ENCODE measurements at places on chromosomes 12 and 14.

- no peak for DNase-seq
Observed at GRCh38 chr14:83757916-83758315, 1772.0 kb upstream of the FLRT2 start.

DNA sequence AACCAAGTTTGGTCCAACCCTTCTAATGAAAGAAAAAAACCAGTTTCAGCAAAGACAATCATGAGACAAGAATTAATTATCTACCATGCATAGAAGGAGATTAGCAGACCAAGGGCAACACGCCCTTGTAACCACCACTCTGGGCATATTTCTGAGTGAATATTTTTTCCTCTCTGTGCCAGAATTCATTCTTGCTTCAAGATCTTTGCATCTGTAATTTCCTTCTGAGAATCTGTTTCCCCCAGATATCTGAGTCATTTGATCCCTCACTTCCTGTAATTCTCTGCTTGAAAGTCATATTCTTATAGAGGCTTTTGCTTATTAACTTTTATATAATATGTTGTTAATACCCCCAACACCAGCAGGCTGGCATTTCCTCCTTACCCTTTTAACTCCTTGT lies 243.7 kb downstream of the SLC16A7 start:
- DNase-seq = no peak

- DNase-seq = no peak
Observed at GRCh38 chr12:54859502-54859901, 5.2 kb downstream of the MUCL1 start.

DNA sequence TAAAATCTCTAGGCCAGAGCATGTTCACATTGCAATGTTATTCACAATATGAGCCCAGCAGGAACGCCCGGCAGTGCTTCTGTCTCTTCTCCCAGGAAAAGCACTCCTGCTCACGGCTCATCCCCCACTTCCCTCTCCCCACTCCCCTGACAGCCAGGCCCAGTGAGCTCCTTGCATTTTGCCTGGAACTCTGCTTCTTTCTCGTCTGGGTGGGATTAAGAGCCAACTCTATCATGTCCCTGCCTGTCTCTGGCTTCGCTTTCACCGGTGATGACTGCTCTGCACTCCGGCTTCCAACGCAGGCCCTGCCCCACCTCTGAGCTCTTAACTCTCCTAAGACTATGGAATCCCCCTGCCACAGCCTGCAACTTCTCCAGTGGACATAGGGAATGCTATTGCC lies 2.5 kb downstream of the PLEK2 start:
- no peak for DNase-seq

DNA sequence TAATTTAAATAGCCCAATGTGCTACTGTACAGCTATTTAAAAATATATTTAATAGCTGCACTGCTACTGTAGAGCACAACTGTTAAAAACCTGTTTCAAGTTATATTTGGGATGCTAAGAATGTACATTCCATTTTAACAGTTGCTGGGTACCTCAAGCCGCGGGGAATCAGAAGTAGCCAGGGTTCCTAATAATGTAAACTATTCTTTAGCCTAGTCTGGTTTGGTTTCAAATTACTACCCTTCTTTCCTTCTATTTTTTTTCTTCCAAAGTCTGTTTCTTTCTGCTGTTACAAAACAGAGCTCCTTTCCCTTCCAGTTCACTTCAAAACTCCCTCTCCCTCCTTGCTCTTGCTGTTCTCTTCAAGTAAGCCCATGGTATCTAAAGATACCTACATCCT lies 21.3 kb downstream of the SCAF11 start:
- DNase-seq = no peak

DNA sequence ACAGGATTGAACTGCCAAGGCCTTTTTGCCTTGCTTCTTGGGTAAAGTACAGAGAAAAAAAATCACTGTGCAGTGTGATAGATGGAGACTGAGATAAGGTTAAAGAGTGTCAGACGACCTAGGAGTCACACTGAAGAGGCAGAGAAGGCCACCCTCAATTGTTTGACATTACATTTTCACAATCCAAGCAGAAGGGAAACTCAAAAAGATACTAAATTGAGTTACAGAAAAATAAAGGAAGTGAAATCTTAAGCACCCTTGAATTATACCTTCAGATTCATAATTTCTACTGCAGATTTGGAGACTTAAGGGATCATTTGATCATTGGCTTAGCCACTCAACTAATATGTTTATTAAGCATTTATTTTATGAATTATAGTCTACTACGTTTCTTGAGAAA lies 97.1 kb downstream of the MYF5 start:
- no peak for DNase-seq

- DNase-seq = peak; percentile 33
Observed at GRCh38 chr12:24227551-24227950, 278.1 kb upstream of the SOX5 start.

GRCh38 chr12:5581616-5582015 lies 149.7 kb downstream of the NTF3 start:
- no peak for DNase-seq

DNA sequence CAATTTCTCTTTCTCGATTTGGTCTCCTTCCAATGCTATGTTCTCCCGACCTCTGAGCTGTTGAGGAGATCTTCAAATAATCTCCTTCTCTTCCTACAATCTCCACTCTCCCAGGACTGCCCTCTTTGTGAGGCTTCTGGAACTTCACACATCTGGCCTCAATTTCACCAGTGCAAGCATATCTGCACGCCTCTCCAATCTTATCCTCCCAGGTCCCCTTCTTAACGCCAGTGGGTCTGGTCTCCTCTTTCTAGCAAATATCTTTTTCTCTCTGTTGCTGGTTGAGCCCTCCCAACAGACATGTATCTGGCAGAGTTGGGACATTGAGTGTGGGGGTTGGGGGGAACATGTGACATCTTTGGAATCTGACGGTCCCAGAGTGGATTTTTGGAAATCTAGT lies 17.9 kb downstream of the RTL1 start:
- DNase-seq = no peak

- DNase-seq = no peak
Observed at GRCh38 chr12:27966870-27967269, 5.7 kb downstream of the PTHLH start.

GRCh38 chr14:92637228-92637627 lies 111.2 kb downstream of the LGMN start:
- no peak for DNase-seq

GRCh38 chr12:107091381-107091780 lies 2.0 kb downstream of the CRY1 start:
- DNase-seq = no peak

DNA sequence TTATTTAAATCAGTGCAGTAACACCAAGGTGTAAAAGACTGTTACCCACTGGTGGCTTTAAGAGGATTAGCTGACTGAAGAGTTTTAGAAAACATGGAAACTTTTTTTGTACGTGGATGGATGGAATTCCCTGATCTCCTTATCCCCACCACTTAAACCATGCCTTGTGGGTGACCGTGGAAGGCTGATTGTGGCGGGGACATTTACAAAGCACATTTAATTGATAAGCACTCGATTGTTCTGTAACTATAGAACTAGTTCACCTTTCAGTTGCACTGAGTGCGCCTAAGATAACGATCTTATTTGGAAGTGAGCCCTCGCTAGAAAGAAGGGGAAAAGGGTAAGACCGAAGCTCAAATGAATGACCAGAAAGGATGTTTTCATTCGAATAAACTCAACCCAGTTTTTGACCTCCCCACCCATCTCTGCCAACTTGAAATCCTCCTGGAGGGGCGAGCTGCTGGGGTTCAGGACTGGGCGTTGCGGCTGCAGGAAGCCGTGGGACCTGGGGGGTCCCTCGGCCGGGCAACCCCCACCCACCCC lies 688 bp upstream of the RASSF3 start:
- no peak for DNase-seq

GRCh38 chr12:17588968-17589367 lies 501.0 kb downstream of the RERGL start:
- no peak for DNase-seq

- no peak for DNase-seq
Observed at GRCh38 chr12:46676396-46676795, 149.4 kb downstream of the SLC38A4 start.

DNA sequence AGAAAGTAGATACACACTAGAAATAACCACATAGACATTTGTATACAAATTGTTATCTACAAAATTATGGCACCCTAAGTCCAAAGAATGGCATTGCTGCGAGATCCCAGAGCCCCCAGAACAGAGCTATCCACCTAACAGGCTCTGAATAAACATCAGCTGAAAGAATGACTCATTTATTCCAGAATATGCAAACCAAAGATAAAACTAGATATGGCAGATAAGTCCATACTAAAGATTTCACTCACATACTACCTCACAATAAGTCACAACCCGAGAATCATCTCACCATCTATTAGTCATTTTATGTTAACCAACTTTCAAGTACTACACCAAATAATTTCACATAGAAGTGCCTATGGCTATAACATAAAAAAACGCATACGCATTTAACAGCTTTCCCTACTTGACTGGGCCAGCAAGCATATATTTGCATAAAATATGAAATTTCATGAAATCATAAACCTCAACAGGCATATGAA lies 5.6 kb downstream of the CNIH1 start:
- no peak for DNase-seq
